ENCODE measurements at places on chromosomes 7 and 10. TPM values are rescaled to one million over a fixed set of nuclear protein-coding genes. Genes with fewer than 3 reads are reported as not detected.

GRCh38 chr10:86556933-86557649 is 35.5 kb upstream of the WAPL start:
- ATAC-seq: no peak

Gene EFCAB10
- 3.2 TPM for total RNA-seq

DNA sequence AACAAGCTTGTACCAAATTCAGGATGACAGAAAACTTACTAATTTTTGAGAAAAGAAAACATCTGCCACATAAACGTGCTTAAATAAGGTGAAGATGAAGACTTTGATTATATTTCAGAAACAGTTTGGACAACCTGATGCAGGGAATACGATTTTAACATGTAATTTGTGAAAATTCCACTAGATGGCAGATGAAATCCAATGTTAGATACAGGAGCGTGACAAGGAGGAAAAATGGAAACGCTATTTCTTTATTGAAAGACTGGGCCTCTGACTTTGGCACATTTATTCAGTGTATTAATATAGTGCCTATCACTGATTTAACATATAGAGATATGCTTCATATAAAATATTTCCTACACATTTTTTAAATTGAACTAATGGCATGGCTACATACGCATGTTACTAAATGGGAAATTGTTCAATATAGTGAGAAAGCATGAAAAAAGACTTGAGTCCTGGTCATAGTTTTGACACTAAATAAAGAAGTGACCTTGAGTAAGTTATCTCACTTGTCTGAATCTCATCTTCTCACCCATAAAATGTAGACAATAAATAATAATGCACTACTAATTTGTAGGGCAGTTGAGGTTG is 60.7 kb downstream of the CD36 start:
- peak; percentile 65 for ATAC-seq

GRCh38 chr10:14439451-14440259 is 108.9 kb upstream of the FRMD4A start:
- no peak for ATAC-seq

Gene CUBN
- 1.5 TPM for total RNA-seq

DNA sequence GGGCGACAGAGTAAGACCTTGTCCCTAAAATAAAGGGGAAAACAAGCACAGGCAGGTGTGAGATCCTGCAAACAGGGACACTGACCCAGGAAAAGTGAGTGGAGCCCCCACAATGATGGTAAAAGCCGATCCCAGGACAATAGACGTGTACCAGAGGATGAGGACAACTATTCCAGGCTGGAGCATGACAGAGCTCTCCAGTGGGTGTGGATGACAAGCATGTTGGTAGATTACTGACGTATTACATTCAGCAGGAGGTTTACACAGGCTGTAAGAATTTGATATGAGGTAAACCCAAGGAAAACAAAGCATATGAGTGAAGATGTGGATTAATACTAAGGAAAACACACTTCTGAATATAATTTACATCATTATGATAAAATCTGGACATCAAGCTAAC is 27.8 kb upstream of the SMURF1 start:
- no peak for ATAC-seq

- ATAC-seq: no peak
Observed at GRCh38 chr10:10094691-10095090, 923.0 kb upstream of the CELF2 start.

Gene PIK3AP1
- 0.16 TPM for total RNA-seq

DNA sequence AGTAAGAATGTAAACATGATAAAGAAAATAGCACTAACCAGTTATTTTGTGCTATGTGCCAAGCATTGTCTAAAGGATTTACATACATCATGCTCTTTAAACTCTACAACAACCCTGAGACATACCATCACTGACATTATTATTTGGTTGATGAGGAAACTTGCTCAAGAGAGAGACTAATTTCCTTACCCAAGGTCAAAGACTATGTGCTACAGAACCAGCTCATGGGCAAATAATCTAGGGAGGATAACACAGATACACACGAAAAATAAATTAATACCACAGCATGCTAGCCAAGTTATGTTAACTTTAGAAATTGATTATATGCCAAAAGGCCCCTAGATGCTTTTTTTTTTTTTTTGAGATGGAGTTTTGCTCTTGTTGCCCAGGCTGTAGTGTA is 2.7 kb downstream of the ANKRD16 start:
- ATAC-seq: no peak
